Fibroblast of pulmonary artery (primary cell): ENCODE measurements at places on chromosomes 11 and 22.

DNA sequence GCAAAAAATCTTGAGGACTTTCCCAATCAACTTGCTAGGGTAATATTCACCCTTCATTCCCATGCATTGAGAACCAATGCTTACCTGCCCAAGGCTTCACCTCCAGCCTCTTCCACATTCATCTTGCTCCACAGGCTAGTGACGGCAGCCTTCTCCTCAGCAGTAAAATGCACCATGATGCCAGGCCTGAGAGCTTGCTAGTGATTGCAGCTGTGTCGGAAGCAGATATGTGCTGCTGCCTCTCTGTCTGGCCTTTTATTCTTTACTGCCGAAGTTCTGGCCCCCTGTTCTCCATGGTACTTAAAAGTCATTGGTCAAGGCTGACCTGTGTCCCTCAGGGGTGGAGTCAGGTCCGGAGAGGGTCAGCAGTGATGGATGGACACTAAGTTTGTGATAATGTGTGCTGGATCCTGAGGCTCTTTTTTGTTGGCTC, at the start of gene HBE1:
HBE1 (minus strand) TSS at position 231 of the 433 bp plus-strand sequence; CDS start at position 176, 55 bp downstream.
- no peak for DNase-seq

GRCh38 chr22:50318698-50319411, 8.0 kb downstream of the DENND6B start:
- no peak for DNase-seq

DNA sequence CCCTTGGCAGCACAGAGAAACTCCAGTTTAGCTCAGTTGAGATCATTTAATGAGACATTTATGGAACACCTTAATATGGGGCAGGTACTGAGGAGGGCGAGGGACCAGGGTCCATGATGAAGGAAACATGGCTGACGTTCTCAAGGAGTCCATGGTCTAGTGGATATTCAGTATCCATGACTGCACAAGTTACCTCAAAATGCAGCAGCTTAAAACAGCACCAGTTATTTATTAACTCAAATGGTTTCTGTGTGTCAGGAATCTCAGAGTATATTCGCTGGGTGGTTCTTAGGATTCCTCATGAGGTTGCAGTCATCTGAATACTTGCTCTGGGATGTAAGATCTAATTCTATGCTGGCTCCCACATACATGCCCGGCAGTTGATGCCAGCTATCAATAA, 346.8 kb downstream of the LARGE1 start:
- no peak for DNase-seq

GRCh38 chr22:20243537-20244249, 24.4 kb downstream of the RTN4R start:
- peak; percentile 87 for DNase-seq

- DNase-seq, result no peak
These were observed 6.1 kb downstream of the PLEKHA7 start for GRCh38 chr11:17008099-17008498.

DNA sequence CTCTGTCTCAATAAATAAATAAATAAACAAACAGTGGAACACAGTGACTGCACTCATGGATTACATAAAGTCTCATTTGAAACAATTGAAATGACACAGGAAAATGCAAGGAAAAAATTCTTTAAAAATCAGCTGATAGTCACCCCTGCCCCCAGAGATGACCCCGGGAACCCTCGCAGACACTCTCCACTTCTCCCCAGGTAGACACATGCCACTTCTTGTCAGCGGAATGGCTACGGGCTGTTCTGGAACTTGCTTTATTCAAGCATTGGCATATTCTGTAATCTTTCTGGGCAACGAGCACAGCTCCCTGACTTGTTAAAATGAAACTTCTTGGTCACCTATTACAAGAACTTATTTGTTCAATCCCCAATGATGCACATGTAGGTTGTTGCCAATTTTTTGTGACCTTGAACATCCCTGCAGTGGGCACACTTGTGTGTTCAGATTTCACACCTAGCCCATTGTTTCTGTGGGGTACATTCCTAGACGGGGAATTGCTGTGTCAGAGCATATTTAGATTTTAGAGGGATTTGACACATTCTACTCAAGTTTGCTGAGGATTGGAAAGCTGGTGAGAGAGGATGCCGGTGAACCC, 32.8 kb downstream of the MYEOV start:
- DNase-seq, result no peak

- DNase-seq, result no peak
These were observed 16.9 kb upstream of the MUC5AC start for GRCh38 chr11:1140642-1141490.

- no peak for DNase-seq
These were observed 53.0 kb upstream of the RDX start for GRCh38 chr11:110349138-110349996.

DNA sequence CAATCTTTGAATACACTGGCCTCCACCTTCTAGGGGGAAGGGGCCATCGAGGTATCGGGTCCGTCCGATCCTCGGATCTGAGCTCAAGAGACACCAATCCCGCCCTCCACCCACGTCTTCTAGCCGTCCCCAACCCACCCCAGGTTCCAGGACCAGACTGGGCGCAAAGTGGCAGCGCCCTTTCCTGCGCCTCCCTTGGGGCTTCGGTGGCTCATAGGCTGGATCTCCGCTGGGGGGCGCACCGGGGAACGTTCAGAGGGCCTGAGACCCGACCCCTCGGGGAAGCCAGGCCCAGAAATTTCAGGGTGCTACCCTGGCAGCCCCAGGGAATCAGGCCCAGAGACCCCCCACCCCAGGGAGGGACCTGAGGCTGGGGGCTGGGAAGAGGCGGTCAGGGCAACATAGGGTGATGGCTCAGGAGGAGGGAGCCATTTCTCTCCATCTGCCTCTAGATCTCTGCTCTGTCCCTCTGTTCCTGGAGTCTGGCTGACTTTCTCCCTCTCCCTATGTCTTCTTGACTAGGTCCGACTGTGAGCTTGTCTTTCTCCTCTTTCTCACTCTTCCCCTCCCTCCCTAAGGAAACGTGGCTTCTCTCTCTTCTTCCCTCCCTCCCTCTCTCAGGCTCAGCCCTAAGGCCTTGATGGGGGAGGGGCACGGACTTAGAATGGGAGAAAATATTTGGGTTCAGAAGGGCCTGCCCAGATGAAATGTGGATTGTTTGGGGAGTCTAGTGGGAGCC, 1.1 kb downstream of the CREB3L1 start:
- peak; percentile 60 for DNase-seq

DNA sequence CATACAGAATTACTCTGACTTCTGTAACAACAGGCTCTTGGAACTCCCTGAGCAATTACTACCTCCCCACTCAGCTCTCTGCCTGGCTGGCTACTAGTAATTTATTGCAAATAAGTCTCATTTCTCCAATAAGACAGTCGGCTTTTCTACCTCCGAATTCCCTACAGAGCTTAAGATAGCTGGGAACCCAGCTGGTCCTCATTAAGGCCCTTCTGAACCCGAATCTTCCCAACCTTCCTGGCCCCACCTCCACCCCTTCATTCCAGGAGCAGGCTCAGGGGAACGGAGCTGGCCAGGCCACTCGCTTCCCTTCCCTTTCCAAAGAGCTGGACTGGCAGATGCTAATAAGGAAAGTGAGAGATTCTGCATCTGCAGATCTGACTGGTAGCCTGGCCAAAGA, 21.6 kb downstream of the TMPRSS5 start:
- DNase-seq, result no peak

DNA sequence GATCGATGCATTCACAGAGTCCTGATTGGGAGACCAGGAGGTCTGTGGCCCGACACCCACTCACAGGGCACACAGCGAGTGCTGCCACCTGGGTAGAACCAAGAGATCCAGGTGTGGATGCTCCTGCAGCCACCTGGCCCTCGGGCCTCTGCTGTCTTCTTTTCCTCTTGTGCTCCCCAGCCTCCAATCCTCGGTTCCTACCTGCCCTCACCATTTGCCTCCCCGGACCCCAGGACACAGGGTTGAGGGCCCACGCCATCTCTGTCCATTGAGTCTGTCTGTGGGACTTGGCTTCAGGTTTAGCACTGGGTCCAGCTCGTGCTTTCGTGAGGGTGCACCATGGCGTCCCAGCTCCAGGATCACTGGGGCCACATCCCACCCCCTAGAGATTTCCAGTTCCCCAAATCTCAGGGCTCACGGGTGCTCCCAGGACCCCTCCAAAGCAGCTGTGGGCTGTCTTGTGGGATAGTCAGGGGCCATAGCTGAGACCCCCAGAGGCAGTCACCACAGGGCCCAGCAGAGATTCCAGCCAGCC, 591.1 kb downstream of the BRD1 start:
- no peak for DNase-seq

GRCh38 chr22:47059701-47060161, 297.3 kb downstream of the TBC1D22A start:
- DNase-seq, result no peak

GRCh38 chr11:57325735-57326048, 940 bp upstream of the TNKS1BP1 start:
- no peak for DNase-seq

DNA sequence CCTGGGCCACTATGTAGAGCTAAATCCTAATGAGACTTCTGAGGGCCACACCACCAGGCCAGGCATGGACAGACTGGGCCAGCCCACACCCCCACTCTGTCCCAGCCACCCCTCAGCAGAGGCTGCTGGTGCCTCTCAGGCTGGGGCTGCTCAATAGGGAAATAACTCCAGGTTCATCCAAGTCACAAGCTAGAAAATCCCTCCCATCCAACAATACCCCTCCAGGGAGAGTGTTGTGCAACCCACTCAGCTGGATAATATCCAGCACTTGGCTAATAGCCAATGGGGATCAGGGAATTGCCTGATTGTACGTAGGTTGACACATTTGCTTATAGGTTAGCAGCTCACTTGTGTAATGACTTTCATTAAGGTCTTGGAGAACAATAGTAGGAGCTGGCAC, 64.1 kb upstream of the WNT11 start:
- peak; percentile 54 for DNase-seq

DNA sequence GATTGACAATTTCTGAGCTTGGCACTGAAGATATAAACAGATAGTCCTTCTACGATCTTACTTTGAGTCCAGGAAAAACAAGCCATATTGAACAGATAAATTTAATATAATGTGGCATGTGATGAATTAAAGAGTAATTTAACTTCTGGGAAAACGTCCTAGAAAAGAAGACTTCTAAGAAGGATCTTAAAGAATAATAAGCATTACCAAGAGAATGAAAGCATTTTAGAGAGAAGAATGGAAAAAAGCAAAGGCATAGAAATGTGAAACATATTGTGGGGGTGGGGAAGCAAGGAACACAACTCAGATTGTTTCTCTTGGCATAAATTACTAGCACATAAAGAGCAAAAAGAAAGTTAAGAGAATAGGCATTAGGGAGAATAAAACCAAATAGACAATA, 5.4 kb downstream of the DDIAS start:
- DNase-seq, result no peak

DNA sequence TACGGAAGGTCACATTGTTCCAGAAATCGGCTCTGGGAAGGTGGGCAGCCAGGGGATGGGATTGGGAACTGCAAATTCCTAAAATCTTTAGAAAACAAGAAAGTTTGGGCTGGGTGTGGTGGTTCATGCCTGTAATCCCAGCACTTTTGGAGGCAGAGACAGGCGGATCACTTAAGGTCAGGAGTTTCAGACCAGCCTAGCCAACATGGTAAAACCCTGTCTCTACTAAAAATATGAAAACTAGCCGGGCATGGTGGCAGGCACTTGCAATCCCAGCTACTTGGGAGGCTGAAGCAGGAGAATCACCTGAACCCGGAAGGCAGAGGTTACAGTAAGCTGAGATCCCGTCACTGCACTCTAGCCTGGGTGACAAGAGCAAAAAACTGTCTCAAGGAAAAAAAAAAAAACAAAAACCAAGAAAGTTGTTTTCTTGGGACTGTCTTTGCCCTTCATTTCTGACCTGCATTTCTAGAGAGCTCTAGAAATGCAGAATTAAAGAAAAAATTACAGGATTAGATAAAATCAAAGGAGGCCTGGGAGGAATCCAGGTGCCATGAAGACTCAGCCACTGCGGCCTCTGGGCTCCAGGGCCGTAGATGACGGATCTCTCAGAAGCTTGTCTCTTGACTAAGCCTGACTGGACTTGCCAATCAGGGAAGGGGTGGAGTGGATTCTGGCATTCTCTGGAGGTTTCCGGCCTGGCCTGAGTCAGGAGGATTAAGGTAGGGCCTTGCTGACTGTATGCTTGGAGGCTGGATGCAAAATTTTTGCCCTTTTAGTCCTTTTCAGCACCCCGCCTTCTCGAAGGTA, 5.3 kb upstream of the MALAT1 start:
- peak; percentile 94 for DNase-seq

- DNase-seq, result no peak
These were observed 98.1 kb downstream of the ATXN10 start for GRCh38 chr22:45769569-45770210.
